ENCODE measurements at places on chromosomes 5 and 9. TPM values are rescaled to one million over a fixed set of nuclear protein-coding genes. Genes with fewer than 3 reads are reported as not detected.
A peak's percentile ranks its signal among the peaks of the same experiment; 100 is the strongest.

CDC14B gene
- total RNA-seq, result 11.8 TPM

TAF1L gene
- total RNA-seq, result not detected

DMRT3 gene
- total RNA-seq, result not detected

- no peaks in the 10 kb centered on the region for H3K36me3 ChIP-seq
- no peaks in the 10 kb centered on the region for H3K4me1 ChIP-seq
- no peak overlapping the region for H3K4me3 ChIP-seq
- no peak overlapping the region for H3K27ac ChIP-seq
These were observed 221.9 kb downstream of the SREK1 start for GRCh38 chr5:66365981-66366380.

- H3K4me1 ChIP-seq, result no peaks in the 10 kb centered on the region
- no peak overlapping the region for H3K27ac ChIP-seq
- no peaks in the 10 kb centered on the region for H3K27me3 ChIP-seq
- DNase-seq, result no peak
- H3K36me3 ChIP-seq, result no peaks in the 10 kb centered on the region
These were observed 140.9 kb downstream of the SYK start for GRCh38 chr9:90942555-90942954.

GRCh38 chr5:80268916-80269315 is 13.1 kb upstream of the SERINC5 start:
- no peaks in the 10 kb centered on the region for H3K36me3 ChIP-seq
- H3K4me3 ChIP-seq, result no peak overlapping the region
- H3K4me1 ChIP-seq, result 0 out of 2 replicates have a peak, but pooled peaks cover 3% of the 10 kb centered on the region

- H3K4me3 ChIP-seq, result no peak overlapping the region
- H3K27ac ChIP-seq, result no peak overlapping the region
- H3K36me3 ChIP-seq, result no peaks in the 10 kb centered on the region
- no peaks in the 10 kb centered on the region for H3K4me1 ChIP-seq
- H3K27me3 ChIP-seq, result no peaks in the 10 kb centered on the region
These were observed 34.4 kb upstream of the TNC start for GRCh38 chr9:115152281-115152820.

- DNase-seq, result no peak
- no peak overlapping the region for H3K27ac ChIP-seq
These were observed 344.8 kb downstream of the ARRDC3 start for GRCh38 chr5:91038180-91038808.

DNA sequence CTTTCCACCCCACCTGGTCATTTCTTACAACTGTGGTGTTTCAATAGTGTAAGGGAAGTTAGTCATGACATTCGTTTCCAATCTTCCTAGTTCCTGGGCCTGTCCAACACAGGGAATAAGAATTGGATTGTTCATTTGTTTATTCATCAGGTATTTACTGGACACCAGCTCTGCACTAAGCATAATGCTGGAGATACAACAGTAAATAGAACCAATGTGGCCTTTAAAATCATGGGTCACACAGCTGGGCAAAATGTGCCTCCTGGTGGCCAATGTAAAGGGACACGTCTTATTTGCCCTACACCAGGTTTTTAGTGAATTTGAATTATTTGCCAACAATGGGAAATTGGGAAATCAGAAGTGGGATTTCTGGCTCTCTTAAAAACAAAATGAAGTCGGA is 10.4 kb downstream of the ABLIM3 start:
- H3K36me3 ChIP-seq, result no peaks in the 10 kb centered on the region
- peak overlapping the region; percentile 85 for H3K27ac ChIP-seq
- no peak for DNase-seq
- H3K27me3 ChIP-seq, result no peaks in the 10 kb centered on the region
- no peak overlapping the region for H3K4me3 ChIP-seq

GRCh38 chr9:134627417-134628353 is 13.9 kb upstream of the COL5A1 start:
- no peak overlapping the region for H3K27ac ChIP-seq
- no peak for DNase-seq
- H3K4me3 ChIP-seq, result no peak overlapping the region

DNA sequence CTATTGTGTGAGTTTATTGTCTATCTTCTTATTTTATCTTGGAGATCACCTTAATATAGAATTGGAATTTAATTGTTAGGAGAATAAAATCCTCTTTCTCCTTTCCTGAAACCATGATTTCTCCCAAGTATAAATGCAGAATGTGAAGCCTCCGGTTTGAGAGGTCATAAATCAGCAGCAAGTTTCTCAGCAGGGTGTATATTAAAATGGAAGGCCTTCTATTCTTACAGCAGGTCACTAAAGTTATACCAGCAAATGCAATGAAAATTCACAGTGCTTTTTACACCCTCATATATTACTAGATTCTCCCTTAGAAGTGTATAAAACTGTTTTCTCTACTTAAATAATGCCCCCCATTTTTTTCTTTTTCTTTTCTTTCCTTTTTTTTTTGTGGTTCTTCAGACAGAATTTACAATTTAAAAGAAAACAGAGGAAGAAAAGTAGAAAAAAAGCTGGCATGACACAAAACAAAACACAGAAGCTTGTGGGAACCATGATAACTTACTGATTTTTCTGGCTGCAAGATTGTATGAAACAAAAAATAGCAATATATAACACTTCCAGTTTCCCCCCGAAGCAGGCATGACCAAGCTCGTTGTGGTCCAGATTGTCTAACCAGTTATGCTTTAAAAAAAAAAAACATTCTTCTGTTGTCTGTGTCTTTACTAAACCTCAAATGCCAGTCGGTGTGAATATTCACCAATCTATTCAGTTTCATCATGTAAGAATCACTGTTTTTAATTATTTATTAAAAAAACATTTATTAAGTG is 211.2 kb downstream of the RAB3C start:
- DNase-seq, result no peak
- no peaks in the 10 kb centered on the region for H3K36me3 ChIP-seq
- no peak overlapping the region for H3K4me3 ChIP-seq
- H3K27me3 ChIP-seq, result no peaks in the 10 kb centered on the region
- H3K27ac ChIP-seq, result no peak overlapping the region

- H3K27ac ChIP-seq, result no peak overlapping the region
- H3K4me3 ChIP-seq, result no peak overlapping the region
- no peaks in the 10 kb centered on the region for H3K4me1 ChIP-seq
- no peaks in the 10 kb centered on the region for H3K36me3 ChIP-seq
These were observed 21.9 kb downstream of the STXBP1 start for GRCh38 chr9:127634021-127634420.

GRCh38 chr5:73558950-73559349 is 6.5 kb downstream of the ANKRA2 start:
- H3K27ac ChIP-seq, result no peak overlapping the region
- no peaks in the 10 kb centered on the region for H3K36me3 ChIP-seq
- H3K4me3 ChIP-seq, result no peak overlapping the region
- peaks cover 2% of the 10 kb centered on the region for H3K4me1 ChIP-seq
